Activated T-cell treated with anti-CD3 and anti-CD28 coated beads, Interleukin-2, amount 50 U/mL, for 24 hours (primary cell): ENCODE measurements at places on chromosomes 5 and 9.

DNA sequence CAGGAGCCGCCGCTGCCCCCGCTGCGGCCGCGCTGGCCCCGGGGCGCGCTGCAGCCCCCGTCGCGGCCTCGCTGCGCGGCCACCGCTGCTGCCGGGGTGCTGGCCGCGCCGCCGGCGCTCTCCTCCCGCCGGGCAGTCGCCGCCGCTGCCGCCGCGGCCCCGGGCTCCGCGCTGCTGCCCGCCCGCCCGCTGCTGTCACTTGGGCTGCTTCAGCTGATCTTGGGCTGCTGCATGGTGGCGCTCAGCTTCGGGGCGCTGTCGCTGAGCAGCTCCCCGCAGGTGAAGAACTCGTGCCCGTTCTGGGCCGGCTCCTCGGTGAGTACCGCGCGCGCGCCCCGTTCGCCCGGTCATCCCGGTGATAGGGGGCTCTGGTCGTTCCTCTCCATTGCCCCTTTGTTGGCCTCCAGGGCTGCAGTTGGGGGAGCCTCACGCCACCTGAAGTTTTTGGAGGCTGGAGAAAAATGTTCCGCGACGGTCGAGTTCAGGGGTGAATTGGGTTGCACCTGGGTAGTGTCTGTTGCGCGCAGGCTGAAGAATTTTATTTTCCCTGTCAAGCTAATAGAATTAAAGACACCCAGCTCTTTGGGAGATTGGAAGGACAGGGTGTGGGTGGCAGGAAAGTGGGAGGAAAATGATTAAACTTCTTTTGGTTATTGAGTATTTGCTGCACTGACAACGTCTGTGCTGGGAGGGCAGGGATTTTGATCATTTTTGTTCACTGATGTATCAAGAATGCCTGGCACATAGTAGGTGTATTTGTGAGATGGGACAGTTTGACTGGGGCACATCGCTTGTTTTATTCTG is 596 bp downstream of the ENTREP1 start:
- H3K36me3 ChIP-seq = no peaks in the 10 kb centered on the region
- DNase-seq = no peak
- peaks cover 6% of the 10 kb centered on the region for H3K4me1 ChIP-seq
- H3K27me3 ChIP-seq = peaks cover 66% of the 10 kb centered on the region
- H3K4me3 ChIP-seq = peak overlapping the region; percentile 49

- H3K27me3 ChIP-seq = no peaks in the 10 kb centered on the region
- peaks cover 82% of the 10 kb centered on the region for H3K4me1 ChIP-seq
- peak overlapping the region; percentile 91 for H3K27ac ChIP-seq
Measured at GRCh38 chr5:372556-372995, 51.1 kb downstream of the AHRR start.

DNA sequence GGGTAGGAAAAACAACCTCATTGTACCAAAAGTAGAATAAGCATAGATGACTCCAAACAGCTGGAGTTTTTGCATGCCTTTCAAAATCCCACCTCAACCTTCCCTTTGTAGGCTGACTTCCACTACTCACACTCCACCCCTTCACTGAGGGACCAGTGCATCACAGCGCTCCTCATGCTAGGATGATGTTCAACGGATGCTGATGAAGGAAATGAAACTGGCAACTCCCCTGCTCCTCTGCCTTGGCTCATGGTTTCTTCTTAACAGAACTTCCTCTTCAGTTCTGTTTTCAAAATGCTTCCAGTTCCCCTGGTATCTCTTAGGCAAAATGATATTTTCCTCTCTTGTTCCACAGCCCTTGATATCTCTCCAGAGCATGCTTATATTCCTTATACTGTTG is 29.0 kb downstream of the LIFR start:
- H3K4me3 ChIP-seq = no peak overlapping the region
- DNase-seq = no peak
- no peaks in the 10 kb centered on the region for H3K4me1 ChIP-seq
- no peak overlapping the region for H3K27ac ChIP-seq

DNA sequence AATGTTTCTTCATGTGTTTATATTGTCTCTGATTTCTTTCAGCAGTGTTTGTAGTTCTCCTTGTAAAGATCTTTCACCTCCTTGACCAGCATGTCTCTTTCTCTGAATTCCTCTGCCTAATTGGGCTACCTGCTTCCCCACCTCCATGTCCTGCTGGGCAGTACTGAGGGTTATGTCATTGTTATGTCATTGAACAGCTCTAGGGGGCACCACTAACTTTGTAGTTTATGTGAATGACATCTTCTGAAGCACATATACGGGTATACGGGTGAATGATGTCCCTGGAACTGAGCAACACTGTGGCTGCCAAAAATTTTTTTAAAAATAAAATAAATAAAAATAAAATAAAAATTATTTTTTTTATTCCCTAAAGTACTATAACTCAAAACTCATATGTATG is 16.9 kb upstream of the SNCAIP start:
- no peaks in the 10 kb centered on the region for H3K4me1 ChIP-seq
- no peak for DNase-seq
- H3K27ac ChIP-seq = no peak overlapping the region
- H3K27me3 ChIP-seq = no peaks in the 10 kb centered on the region
- H3K4me3 ChIP-seq = no peak overlapping the region
- no peaks in the 10 kb centered on the region for H3K36me3 ChIP-seq

GRCh38 chr9:8733131-8733954 is 933.8 kb upstream of the DMAC1 start:
- H3K4me1 ChIP-seq = no peaks in the 10 kb centered on the region
- no peak overlapping the region for H3K27ac ChIP-seq
- no peak for DNase-seq
- no peaks in the 10 kb centered on the region for H3K36me3 ChIP-seq
- no peak overlapping the region for H3K4me3 ChIP-seq

DNA sequence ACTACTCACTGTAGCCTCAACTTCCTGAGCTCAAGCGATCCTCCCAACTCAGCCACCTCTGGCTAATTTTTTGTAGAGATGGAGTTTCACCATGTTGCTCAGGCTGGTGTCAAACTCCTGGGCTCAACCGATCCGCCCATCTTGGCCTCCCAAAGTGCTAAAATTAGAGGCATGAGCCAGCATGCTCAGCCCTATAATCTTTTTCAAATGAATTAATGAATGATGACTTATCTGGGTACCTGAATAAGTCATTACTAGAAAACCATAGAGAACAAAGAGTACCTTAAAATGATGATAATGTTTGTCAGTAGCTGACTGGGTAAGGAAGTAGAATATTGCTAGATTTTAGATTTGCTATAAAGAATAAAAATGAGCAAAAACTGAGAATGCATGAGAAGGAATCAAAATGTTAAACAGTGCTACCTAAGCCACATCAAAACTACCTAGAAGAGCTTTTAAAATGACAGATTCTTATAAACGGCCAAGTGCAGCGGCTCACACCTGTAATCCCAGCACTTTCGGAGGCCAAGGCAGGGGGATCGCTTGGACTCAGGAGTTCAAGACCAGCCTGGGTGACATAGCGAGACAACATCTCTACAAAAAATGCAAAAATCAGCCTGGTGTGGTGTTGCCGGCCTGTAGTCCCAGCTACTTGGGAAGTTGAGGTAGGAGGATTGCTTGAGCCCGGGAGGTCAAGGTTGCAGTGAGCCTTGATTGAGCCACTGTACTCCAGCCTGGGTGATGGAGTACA is 13.6 kb downstream of the FNBP1 start:
- H3K4me3 ChIP-seq = peak overlapping the region; percentile 62
- H3K27me3 ChIP-seq = no peaks in the 10 kb centered on the region
- H3K36me3 ChIP-seq = peaks cover 73% of the 10 kb centered on the region
- peak; percentile 66 for DNase-seq
- H3K27ac ChIP-seq = peak overlapping the region; percentile 99
- peaks cover 96% of the 10 kb centered on the region for H3K4me1 ChIP-seq

- no peak overlapping the region for H3K27ac ChIP-seq
- H3K36me3 ChIP-seq = no peaks in the 10 kb centered on the region
- no peak overlapping the region for H3K4me3 ChIP-seq
- no peaks in the 10 kb centered on the region for H3K27me3 ChIP-seq
Measured at GRCh38 chr9:81141961-81142360, 547.4 kb downstream of the TLE1 start.

DNA sequence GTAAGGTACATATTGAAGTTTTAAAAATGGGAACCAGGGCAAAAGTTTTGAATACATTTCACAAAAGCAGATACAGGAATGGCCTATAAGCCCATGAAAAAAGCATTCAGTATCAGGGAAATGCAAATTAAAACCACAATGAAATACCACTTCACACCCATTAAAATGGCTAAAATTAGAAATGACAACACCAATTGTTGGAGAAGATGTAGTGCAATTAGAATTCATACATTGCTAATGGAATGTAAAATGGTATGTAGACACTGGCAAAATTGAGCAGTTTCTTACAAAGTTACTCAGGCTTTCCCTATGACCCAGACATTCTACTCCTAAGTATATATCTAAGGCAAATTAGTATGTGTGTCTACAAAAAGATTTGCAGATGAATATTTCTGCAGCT is 34.2 kb downstream of the CDC14B start:
- peaks cover 10% of the 10 kb centered on the region for H3K4me1 ChIP-seq
- H3K27ac ChIP-seq = no peak overlapping the region
- no peak overlapping the region for H3K4me3 ChIP-seq
- peaks cover 22% of the 10 kb centered on the region for H3K27me3 ChIP-seq
- H3K36me3 ChIP-seq = no peaks in the 10 kb centered on the region
- no peak for DNase-seq

DNA sequence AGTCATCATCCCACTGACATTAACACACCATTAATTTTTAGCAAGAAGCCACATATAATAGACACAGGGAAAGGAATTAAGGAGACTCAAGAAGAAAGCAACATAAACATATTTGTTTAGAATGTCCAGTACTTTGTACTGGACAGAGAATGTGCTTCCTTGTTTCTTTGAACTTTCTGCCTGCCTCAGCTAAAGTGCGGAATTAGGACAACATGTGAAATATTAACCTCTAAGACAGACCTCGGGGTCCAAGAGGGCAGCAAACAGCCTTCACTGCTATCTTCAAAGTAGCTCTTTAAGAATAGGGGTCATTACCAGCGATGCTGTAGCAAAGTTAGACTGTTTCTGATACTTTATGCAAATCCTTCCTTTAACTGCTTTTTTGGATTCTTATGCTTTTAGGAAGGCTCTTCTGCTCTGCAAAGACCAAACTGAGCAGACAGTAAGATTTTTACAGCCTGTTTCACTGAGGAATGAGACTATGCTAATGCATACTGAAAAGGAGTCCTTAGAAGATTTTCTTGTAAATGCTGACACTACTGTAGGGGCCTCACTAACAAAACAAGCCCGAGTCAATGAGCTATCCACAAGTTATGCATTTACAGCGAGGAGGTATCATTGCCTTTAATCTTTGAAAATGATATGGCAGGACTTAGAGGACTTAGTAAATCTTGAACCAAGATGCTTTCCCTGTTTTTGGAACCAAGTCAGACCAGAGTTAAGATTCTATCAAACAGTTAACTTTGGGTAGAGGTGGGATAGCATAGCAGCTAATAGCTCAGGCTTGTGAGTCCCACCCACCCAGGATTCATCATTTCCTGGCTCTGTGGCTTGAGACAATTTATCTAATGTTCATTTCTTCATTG is 23.8 kb downstream of the DAB2 start:
- no peaks in the 10 kb centered on the region for H3K36me3 ChIP-seq
- H3K27ac ChIP-seq = no peak overlapping the region
- H3K4me3 ChIP-seq = no peak overlapping the region

- peaks cover 6% of the 10 kb centered on the region for H3K4me1 ChIP-seq
- no peak within 1 kb of the TSS for H3K4me3 ChIP-seq
- peaks cover 58% of the 10 kb centered on the region for H3K27me3 ChIP-seq
- peaks cover 2% of the 10 kb centered on the region for H3K36me3 ChIP-seq
- H3K27ac ChIP-seq = no peak within 1 kb of the TSS
Measured at GRCh38 chr5:156850206-156850751, at the start of gene PPP1R2B. TSS of gene PPP1R2B (plus strand) at chr5:156850295. CDS start at chr5:156850563, 268 bp downstream.

DNA sequence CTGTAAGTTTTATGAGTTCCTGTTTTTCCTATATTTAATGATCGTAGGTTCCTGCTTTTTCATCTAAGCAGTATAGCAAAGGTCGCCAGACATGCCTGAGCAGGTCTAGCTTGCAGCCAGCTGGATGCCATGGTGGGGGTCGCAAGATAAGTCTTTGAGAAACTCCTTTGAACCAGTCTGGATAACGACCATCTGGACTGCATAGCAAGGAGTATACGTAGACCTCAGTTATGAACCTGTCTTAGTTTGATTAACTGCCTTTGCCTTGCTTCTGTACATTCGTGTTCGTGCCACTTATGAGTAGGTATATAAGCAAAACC is 8.4 kb upstream of the SPATA31E1 start:
- H3K4me1 ChIP-seq = peaks cover 7% of the 10 kb centered on the region
- no peaks in the 10 kb centered on the region for H3K36me3 ChIP-seq
- H3K27ac ChIP-seq = no peak overlapping the region
- no peak overlapping the region for H3K4me3 ChIP-seq

DNA sequence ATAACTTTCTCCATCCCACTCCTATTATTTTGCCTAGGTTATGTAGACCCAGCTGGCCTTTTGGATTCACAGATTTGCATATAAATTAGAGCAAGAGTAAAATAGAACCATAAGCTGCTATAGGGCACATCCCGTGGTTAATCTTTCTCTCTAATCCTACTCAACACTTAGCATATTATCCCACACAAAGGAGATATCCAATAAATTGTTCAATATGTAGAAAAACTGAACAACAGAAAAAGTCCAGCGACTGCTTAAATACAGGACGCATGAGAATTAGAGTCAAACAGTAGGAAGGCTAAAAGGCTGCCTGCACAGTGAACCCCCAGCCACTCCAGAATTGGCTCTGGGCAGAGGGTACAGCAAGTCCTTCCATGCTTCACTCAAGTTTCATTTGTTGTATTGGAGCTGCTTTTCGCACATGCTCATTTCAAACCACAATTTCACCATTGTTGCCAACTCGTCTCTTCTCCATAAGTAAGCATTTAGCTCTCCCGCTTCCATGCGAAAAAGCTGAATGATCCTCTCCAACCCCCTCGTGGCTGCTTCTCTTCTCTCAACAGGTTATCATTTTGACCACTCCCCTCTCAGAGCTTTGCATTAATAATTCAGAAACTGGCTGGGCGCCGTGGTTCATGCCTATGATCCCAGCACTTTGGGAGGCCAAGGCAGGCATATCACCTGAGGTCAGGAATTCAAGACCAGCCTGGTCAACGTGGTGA is 14.1 kb upstream of the IQGAP2 start:
- no peak overlapping the region for H3K27ac ChIP-seq
- H3K4me1 ChIP-seq = peaks cover 58% of the 10 kb centered on the region
- no peak for DNase-seq
- no peak overlapping the region for H3K4me3 ChIP-seq

DNA sequence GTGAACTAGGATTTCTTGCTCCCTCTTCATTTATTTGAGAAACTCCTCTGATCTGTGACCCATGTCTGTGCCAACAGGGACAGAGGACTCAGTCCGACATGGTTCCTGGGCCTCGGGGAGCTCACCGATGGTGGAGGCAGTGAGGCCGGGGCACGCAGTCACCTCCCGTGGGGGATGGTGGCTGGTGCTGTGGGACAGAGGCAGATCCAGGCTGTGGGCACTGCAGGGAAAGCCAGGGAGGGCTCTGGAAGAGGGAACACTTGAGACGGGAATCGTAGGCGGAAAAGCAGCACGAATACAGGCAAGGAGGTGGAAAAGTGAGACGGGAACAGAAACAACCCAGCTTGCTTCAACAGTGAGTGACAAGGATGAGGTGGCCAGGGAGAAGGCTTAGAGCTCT is 127.8 kb downstream of the GABBR2 start:
- DNase-seq = no peak
- no peaks in the 10 kb centered on the region for H3K36me3 ChIP-seq
- H3K4me1 ChIP-seq = peaks cover 9% of the 10 kb centered on the region
- no peak overlapping the region for H3K4me3 ChIP-seq
- H3K27me3 ChIP-seq = peaks cover 71% of the 10 kb centered on the region
- no peak overlapping the region for H3K27ac ChIP-seq

- H3K4me3 ChIP-seq = no peak overlapping the region
- DNase-seq = no peak
- no peaks in the 10 kb centered on the region for H3K27me3 ChIP-seq
- no peaks in the 10 kb centered on the region for H3K4me1 ChIP-seq
- H3K36me3 ChIP-seq = no peaks in the 10 kb centered on the region
Measured at GRCh38 chr5:139228201-139228803, 30.1 kb upstream of the SIL1 start.
